ENCODE measurements at places on chromosomes 12 and 14.

GRCh38 chr12:89752341-89752740 is 43.7 kb upstream of the ATP2B1 start:
- DNase-seq, result no peak

DNA sequence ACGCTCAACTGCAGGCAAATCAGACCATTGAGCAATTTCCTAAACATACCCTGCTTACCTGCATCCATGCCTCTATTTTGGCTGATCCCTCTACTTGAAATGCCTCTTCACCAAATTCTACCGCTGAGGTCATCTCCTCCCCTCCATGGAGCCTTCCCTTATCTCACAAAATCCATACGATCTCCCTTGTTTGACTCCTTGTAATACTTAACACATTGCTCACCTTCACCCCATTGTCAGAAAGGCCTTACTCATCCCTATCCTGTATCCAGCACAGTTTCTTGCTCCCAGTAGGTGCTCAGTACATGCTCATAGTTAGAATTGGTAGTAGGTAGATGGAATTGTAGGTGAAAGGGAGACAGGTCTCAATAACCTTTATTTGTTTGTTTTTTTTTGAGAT is 5.4 kb downstream of the DDN start:
- no peak for DNase-seq

GRCh38 chr14:73521229-73521628 is 15.7 kb upstream of the ACOT1 start:
- DNase-seq, result no peak

DNA sequence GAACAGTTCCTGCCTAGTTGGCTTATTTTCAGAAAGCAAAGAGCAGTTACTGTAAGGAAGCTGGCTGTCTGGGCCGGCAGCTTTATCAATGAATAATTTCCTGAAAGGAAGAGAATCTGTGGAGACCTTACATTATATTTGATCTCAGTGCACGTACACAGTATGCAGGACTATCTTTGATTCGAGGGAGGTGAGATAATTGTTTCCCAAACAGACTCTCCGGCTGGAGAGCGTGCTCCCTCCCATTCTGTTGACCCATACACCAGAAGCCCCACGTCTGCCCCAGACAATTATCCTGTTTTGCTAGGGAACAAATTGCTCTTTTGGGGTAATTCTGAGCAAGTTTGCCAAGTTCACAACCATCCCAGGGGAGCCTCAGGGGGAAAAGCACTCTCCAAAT is 1115.0 kb downstream of the VRK1 start:
- DNase-seq, result no peak

DNA sequence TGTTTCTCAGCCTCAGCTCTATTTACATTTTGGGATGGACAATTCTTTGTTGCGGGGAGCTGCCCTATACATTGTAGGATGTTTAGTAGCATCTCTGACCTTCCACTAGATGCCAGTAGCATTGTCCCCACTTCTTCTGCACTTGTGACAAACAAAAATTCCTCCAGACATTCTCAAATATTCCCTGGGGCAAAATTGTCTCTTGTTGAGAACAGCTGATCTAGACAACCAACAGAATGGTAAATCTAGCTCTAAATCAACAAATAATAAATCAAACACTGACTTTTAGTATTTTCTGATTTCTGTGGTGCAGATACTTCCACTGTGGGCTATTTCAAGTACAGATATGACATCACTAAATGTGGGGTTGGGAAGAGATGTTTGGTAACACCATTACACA is 60.7 kb downstream of the MSRB3 start:
- no peak for DNase-seq

DNA sequence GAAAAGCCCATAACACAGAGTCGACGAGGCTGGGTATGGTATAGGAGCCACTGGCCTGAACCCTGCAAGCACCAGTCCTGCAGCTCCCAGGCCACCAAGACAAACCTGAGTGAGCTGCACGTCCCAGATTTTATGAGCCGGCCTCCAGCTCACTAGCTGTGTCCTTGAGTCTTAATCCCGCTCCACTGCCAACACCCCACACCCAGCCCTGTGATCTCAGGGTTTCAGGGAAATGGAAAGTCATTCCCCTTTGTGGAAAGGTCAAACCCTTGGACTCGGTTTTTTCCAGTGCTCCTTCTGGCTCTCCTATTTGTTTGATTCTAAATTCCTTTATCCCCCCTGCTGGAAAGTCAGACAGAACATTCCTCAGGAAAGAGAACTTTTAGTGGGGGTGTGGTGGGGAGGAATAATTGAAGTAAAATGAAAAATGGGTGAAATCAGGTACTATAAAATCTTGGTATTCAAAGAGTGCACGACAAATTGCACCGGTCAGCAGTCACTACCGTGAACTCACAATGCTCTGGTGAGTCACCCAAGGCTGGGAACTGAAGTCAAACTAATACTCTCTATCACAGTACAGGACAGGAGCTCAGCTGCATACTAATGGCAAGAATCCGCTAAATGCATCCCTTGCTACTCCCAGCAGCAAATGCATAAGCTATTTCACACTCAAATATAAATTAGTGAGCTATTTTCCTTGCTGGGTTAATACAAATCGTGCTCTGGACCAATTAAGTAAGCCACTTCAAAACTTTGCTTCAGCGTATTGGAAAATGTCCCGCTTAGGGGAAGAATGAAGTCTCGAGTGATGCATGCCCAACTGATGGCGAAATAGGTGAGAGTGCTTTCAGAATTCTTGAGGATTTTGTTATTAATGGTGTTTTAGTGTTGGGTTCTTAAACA is 9.0 kb downstream of the PITPNM2 start:
- no peak for DNase-seq

DNA sequence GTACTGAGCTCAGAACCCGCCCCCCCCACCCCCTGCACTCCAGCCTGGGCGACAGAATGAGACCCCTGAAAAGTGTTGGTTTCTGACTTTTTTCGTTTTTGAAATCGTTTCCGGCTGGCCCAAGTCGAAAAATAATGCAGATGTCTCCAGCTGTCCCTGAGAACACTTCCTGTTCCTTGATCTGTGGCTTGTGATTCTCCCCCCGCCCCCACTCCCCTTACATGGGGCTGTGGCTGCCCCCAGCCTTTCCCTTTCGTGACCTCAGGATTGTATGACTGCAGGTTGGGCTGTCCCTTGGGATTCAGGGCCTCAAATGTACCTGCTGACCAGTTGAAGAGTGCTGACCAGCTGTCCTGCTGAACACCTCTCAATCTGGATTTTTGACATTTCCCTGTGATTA is 34.1 kb downstream of the NOC4L start:
- DNase-seq, result no peak

- no peak for DNase-seq
These were observed 9.0 kb downstream of the ACVR1B start for GRCh38 chr12:51960488-51960887.

- DNase-seq, result no peak
These were observed 17.0 kb downstream of the RIC8B start for GRCh38 chr12:106791531-106791930.

GRCh38 chr14:90303473-90303872 is 28.3 kb downstream of the NRDE2 start:
- no peak for DNase-seq

GRCh38 chr12:127277882-127278281 is 989.1 kb upstream of the TMEM132C start:
- no peak for DNase-seq

DNA sequence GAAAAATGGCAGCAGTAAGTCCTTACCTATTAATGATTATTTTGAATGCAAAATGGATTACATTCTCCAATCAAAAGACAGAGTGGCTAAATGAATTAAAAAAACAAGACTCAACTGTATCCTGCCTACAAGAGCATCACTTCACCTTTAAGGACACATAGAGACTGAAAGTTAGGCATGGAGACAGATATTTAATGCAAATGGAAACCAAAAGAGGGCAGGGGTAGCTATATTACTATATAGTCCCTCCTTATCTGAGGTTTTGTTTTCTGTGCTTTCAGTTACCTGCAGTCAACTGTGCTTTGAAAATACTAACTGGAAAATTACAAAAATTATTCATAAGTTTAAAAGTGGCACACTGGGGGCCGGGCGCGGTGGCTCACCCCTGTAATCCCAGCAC is 17.2 kb downstream of the NECAP1 start:
- no peak for DNase-seq

DNA sequence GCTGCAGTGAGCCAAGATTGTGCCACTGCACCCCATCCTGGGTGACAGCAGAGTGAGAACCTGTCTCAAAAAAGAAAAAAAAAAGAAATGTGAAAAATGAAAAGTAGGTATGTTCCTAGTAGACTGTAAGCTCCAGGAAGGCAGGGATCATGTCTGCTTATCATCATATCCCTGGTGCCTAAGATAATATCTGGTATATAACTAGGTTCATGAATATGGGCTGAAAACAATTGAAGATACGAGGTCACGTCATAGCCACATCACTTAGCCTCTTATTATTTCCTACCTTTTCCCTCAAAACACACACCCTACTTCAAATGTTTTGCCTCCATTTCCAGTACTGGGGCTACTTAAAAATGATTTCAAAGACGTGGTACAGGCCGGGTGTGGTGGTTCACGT is 3.0 kb downstream of the POU6F1 start:
- DNase-seq, result no peak

GRCh38 chr14:104139460-104140212 is 1.2 kb downstream of the KIF26A start:
- no peak for DNase-seq

DNA sequence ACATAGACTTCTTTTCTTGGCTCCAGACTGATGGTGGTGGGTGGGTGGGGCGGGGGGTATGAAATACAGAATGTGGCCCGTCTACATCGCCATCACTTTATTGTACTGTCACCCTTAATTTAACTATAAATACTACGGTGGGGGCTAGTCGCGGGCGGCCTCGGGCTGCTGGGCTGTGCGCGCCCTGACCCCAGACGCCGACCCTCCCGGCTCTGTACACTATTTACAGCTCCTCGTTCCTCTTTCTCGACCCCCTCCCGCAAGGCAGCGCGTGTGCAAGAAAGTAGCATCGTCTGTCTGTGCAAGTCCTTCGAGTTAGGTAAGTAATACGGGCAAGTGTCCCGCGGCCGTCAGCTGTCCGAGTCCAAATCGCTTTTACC is 1.8 kb downstream of the GSC start:
- no peak for DNase-seq

DNA sequence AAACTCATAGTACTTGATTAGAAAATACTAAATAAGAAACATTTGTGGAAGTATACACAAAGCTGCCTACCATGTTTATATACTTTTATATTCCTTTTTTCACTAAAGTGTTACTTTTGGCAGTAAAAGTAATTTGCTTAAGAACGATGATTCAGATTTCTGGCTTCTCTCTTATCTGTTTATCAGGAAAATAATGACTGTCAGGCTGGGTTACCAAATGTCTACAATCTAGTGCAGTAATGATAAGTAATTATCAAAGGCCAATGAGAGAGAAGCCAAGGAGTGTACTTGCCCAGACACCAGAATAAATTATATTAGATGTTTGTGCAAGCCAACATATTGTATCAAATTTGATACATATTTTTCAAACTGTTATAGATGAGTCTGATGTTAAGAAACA is 113.4 kb downstream of the RALGAPA1 start:
- DNase-seq, result no peak

DNA sequence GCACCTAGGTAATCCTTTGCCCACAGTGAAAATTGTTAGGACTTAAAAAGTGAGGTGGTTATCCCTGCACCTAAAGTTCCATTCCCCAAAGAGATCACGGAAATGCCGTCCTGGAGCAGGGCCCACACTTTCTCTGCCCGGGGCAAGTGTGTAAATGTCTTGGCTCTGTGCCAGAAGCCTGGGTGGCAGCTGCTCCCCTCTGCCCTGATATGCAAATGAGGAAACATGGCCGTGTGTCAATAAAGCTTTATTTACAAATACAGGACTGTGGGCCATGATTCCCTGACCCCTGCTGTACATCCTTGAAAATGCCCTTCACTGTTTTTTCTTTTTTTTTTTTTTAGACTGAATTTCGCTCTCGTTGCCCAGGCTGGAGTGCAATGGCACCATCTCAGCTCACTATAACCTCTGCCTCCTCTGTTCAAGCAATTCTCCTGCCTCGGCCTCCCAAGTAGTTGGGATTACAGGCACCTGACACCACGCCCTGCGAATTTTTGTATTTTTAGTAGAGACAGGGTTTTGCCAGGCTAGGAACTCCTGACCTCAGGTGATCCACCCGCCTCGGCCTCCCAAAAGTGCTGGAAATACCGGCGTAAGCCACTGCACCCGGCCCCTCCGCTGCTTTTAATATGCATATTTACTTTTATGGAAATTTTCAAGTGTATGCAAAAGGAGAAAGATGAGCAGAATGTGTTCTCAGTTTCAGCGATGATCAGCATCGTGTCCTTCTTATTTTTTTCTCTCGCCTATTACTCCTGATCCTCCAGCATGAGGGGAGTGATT is 75.5 kb downstream of the GALNT9 start:
- DNase-seq, result no peak

DNA sequence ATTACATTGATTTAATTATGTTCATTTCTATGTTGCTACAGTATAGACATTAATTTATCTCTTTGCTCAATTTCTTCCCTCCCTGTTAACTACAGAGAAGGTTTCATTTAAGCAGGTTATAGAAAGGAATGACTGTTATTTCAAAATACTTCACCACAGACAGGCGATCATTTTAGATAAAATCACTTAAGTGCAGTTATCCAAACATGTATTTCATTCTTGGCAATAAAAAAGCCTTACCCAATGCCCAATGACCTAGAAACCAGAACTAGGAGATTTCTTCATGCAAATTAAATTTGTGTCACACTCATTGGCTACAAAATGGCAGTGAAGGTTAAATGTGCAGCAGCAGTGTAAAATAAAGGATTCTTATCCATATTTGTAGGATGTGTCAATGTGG is 266.4 kb downstream of the KCNH5 start:
- no peak for DNase-seq

- no peak for DNase-seq
These were observed 231.7 kb downstream of the ADAMTS20 start for GRCh38 chr12:43320281-43320680.

DNA sequence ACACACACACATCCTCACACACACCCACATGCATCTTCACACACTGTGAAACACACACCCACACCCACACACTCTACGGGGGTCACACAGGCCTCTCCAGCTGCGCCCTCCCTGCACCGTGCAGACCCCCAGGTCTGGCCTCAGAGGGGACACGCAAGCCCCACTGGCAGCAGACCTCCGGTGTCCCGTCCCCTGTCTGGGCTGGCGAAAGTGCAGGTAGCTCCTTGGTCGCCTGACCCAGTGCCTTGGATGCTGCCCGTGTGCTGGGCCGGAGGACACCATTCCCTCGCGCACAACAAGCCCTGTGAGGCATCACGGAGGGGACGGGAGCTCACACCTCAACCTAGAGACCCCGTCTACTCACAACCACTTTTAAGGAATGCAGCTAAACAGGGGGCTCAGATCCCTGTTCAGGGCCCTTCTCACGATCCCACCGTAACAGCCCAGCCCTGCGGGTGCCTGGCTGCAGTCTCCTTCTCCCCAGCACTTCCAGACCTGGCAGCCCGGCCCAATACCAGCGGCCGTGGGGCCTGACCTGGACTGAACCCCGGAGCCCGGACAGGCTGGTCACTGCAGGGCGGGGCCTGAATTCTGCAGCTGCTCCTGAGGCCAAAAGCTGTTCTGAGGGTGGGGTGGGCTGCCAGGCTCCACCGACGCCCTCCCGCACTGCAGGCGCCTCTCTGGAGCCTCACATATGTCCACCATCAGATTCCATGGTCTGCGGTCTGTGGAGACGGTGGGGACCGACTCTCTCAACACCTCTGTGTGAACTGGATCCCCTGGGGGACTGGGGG is 42.1 kb upstream of the FZD10 start:
- DNase-seq, result no peak
